IMR-90 (cell line): ENCODE measurements at places on chromosomes 3 and 15. TPM values are rescaled to one million over a fixed set of nuclear protein-coding genes. Genes with fewer than 3 reads are reported as not detected.

DNA sequence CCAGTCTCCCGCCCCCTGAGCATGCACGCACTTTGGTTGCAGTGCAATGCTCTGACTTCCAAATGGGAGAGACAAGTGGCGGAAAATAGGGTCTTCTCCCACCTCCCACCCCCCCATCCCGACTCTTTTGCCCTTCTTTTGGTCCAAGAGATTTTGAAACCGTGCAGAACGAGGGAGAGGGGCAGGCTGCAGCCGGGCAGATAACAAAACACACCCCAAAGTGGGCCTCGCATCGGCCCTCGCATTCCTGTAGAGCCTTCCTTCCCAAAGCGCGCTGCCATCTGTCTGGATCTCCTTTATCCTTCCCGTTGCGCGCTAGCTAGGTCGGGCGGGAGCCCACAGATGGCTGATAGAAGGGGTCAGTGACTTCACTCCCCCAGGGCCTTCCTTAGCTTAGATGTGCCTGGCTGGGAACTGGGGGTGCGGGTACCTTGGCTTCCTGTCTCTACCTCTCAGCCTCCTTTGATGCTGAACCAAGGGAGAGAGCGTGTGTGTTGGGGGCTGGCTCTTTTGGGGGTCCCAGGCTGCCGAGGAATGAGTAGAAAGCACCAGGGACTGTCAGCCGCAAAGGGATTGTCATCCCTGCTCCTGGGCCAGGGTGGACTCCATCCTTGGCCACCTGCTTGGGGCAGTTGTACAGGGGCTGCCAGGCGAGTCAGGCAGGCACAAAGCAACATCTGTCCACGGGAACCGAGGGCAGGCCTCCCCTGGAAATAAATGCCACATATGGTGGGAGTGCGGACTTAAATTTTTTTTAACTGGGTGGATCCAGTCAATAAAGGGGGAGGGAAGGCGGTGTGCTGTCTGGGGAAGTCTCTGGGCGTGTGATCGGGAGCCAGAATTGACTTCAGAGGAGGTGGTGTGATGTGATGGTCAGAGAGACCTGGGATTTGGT is 1.8 kb downstream of the SMAD3 start:
- peak; percentile 39 for DNase-seq

GRCh38 chr3:119409844-119410243 is 53.6 kb downstream of the TMEM39A start:
- DNase-seq: peak; percentile 38

- no peak for DNase-seq
Measured at GRCh38 chr3:158769549-158769948, 32.3 kb upstream of the MFSD1 start.

GRCh38 chr3:100789579-100789978 is 80.3 kb downstream of the TFG start:
- peak; percentile 19 for DNase-seq

AP3B2 gene
- not detected in 2 replicates for total RNA-seq

KIF23 gene
- 56.1 and 70.5 TPM in 2 replicates for total RNA-seq

DPPA4 gene
- total RNA-seq: not detected in 2 replicates

DNA sequence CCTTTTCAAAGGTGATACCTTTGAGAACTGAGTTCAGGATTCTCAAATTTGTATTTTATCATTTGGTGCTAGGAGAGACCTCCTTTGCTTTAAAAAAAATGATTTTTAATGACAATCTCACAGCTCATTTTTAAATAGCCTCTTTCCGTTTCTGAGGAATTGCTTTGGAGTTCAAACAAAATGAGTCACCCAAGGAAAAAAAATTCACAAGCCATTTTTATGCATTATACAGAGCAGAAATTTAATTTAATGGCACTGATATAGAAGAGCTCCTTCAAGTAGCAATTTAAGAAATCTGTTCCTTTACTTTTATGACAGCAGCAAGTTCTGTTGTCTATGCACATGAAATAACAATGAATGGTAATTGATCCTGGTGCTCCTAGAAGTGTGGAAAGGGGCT is 337.9 kb upstream of the KCNMB2 start:
- peak; percentile 40 for DNase-seq

DNA sequence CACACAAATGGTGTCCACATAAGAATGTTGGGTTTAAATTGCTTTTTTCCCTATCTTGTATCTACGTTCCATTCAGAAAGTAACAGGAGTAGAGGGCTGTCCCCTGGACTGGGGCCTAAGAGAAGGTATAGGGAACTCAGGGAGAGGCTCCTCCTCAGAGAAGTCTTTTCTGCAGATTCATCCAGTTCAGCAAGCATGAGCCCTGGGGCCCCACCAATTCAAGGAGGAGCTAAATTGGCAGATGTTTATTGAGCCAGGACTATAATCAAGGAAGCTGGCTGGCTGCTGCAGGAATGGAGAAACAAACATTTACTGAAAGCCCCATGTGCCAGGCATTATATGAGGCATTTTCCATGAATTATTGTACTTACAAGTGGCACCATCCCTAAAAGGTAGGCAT is 22.1 kb upstream of the LARS2 start:
- peak; percentile 33 for DNase-seq

DNA sequence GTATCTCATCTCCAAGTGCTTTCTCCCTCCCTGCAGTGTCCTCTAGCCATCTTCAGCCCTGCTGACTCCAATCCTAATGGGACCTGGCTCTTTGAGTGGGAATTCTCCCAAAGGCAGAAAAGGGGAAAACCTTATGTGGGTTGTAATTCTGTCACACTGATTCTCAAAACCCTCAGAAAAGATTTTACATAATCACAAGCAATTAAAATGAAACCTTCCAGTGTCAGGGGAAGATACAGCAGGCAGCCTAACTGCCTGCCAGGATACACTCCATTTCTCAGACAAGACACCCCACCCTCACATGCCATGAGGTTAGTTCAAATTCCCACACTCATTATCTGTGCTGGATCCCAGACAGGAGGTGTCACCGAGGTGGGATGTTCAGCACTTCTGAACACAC is 121.4 kb downstream of the RFTN1 start:
- no peak for DNase-seq

DNA sequence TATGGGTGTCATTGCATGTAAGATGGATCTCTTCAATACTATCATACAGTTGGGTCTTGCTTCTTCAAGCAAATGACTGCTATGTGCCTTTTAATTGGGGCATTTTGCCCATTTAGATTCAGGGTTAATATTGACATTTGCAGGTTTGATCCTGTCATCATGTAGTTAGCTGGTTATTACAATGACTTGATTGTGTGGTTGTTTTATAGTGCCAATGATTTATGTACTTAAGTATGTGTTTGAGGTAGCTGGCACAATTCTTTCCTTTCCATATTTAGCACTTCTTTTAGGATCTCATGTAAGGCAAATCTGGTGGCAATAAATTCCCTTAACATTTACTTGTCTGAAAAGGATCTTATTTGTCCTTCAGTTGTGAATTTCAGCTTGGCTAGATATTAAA is 267.5 kb downstream of the VGLL3 start:
- no peak for DNase-seq

NAALADL2 gene
- total RNA-seq: 19.2 and 20.6 TPM in 2 replicates

GATA2 gene
- 2.2 and 2.8 TPM in 2 replicates for total RNA-seq

DNA sequence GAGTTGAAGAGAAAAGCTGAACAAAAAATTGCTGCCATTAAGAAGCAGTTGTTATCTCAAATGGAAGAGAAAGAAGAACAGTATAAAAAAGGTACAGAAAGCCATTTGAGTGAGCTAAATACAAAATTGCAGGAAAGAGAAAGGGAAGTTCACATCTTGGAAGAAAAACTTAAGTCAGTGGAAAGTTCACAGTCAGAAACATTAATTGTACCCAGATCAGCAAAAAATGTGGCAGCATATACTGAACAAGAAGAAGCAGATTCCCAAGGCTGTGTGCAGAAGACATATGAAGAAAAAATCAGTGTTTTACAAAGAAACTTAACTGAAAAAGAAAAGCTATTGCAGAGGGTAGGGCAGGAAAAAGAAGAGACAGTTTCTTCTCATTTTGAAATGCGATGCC is 152.4 kb upstream of the LRRFIP2 start:
- no peak for DNase-seq

IQCF5 gene
- total RNA-seq: not detected in 2 replicates

- no peak for DNase-seq
Measured at GRCh38 chr3:90068783-90069182, 961.4 kb downstream of the EPHA3 start.

- no peak for DNase-seq
Measured at GRCh38 chr15:81296673-81297072, 27.3 kb downstream of the STARD5 start.

GRCh38 chr3:106850437-106850836 is 526.8 kb upstream of the CCDC54 start:
- peak; percentile 76 for DNase-seq

- no peak for DNase-seq
Measured at GRCh38 chr3:10524270-10524669, 18.9 kb upstream of the ATP2B2 start.

DNA sequence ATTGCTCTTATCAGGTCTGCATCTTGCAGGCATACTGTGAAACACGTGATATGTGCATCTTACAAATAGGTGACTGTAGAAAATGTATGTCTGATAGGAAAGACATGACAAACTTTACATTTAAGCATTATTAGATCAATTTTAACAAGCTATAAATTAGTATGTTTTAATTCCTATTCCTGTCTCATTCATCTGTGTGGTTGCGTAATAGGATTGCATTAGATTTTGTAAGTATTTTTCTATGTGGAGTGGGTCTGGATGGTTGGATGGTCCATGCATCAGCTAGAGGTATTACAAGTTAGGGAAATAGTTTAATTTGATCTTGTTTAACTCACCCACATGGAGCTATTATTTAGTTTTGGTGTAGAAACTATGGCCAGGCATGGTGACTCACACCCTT is 18.8 kb downstream of the ASTE1 start:
- DNase-seq: peak; percentile 28

FAM227B gene
- total RNA-seq: 1.8 and 2.5 TPM in 2 replicates

DNA sequence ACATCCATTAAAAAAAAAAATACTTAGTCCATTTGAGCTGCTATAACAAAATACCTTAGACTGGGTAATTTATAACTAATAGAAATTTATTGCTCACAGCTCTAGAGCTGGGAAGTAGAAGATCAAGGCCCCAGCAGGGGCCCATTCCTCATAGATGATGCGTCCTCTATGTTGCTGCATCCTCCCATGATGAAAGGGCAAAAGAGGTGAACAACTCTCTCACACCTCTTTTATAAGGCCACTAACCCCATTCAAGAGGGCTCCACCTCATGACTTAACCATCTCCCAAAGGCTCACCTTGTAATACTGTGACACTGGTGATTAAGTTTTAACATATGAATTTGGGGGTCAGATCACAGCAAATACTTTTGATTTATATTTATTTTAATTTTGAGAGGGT is 3.0 kb upstream of the TLNRD1 start:
- DNase-seq: no peak

DNA sequence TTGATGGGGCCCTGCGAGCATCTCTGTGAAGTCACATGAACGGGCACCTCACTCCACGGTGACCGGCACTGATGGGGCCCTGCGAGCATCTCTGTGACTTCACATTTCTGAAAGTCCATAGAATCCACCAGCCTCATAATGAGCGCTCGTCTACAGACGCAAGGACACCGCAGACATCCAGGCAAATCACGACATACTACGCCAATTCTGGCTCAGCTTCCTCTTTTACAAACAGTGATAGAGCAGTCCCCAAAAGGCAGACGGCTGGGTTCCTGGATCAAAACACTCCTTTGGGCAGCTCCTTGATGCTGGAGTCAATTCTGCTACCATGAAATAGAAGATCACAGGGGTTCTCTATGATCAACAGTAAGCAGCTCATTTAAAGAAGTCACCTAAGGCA is 125.4 kb downstream of the XXYLT1 start:
- no peak for DNase-seq

DNA sequence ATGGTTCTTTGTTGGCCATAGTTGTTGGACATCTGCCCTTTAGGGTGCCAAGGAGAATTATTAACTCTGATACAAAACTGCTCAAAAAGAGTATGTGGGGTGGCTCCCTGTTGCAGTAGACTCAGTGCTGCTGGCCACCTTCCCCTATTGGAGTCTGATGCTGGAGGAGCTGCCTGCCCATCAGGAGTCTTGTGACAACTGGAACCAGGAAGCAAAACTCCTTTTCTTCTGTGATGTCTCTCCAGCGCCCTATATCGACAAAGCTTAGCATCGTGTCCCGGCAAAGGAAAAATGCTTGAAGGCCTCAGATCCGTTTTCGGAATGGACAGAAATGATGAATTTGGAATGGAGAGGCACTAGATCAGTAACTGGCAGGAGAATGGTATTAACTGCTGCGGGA is 23.5 kb downstream of the PAK2 start:
- no peak for DNase-seq

DNA sequence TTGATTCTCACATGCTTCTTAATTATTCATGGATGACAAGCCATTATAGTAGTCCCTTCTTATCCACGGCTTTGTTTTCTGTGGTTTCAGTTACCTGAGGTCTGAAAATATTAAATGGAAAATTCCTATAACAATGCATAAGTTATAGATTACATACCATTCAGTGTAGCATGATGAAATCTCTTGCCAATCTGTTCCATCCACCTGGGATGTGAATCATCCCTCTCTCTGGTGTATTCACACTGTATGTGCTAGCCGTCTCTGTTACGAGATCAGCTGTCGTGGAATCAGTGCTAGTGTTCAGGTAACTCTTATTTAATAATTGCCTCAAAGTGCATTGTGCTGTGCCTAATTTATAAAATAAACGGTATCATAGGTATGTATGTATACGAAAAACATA is 5.2 kb downstream of the WDR5B start:
- no peak for DNase-seq

KLHL40 gene
- not detected in 2 replicates for total RNA-seq

SLC22A14 gene
- under 0.01 TPM in 1 of 2 replicates, not detected in the other for total RNA-seq

IDH3A gene
- total RNA-seq: 47.7 and 64.4 TPM in 2 replicates
